Activated CD8-positive, alpha-beta memory T cell treated with anti-CD3 and anti-CD28 coated beads, Interleukin-2, amount 10 ng/mL, durations not matched to agents 7 days and 5 days (primary cell): ENCODE measurements at places on chromosomes 3 and 15. TPM values are rescaled to one million over a fixed set of nuclear protein-coding genes. Genes with fewer than 3 reads are reported as not detected.

DNA sequence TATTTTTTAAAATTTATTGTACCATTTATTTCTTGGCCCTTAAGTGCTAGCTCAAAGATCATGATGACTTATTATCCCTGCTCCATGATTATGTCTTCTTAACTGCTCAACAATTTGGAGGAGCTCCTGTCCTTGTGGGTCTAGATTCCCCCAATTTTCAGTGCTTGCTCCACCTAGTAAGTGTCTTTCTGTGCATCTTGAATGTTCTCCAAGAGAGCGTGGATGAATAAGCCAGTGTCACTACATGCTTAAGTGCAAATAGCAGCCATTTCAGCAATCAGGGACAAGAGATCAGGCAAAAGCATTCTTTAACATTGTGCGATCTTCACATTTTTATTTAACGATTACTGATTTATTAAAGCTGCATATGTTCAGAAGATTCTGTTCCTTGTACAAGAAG is 99.4 kb downstream of the ALCAM start:
- no peak for DNase-seq

Gene CHRNA7
- total RNA-seq: not detected

Gene KCNAB1
- 0.19 TPM for total RNA-seq

GRCh38 chr15:73582851-73583379 is 50.3 kb downstream of the NPTN start:
- DNase-seq: no peak

DNA sequence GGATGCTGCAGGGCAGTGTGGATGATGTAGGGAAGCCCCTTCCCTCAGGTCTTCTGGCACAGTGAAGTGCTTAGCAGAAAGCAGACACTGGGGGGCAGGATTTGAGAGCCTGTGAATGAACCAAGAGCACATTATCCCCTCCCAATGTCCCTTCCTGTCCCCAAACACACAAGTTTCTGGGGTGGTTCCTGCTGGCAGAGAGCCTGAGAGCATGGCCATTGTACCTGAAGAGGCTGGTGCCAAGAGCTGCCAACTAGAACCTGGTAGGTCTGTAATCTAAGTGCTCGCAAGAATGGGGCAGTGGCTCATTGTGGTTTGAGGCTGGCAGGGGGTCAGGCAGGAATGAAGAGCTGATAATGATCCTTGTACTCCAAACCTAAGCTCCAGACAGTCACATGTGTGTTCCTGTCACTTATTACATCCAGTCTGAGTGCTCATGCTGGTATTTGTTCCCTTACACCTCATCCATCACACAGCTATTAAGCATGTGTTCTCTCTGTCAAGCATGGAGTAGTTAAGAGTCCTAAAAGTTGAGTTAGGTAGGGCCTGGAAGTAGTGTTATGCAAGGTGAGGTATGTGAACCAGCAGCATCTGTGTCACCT is 6.7 kb upstream of the CCR1 start:
- peak; percentile 72 for DNase-seq

DNA sequence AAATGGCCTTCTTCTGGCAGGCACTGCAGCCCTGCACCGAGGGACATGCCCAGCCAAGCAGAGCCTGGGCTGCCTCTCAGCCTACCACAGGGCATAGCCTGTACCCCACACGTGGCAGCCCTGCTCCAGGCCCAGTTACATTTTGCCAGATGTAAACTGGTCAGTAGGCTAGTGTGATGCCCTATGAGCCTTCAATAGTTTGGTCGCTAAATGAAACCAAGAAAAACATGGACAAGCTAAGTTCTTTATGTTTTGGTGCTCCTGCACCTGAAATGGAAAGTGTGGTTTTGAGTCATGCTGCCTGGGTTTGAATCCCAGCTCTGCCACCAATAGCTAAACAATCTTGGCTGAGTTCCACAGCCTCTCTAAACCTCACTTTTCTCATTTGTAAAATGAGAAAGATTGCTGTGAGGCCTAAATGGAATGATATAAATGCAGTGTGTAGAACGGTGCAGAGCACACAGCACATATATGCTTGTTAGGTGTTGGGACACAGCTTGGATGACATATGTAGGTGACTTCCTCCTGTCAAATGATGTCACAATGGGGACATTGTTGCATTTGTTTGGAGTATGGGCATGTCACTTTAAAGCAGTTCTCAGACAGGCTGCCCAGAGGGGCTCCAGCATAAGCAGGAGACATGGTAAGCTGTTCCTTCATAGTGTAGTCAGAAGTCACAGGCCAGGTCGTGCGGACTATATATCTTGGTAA is 57.4 kb downstream of the ZBTB38 start:
- no peak for DNase-seq

- no peak for DNase-seq
Observed at GRCh38 chr15:100940767-100941379, 21.7 kb downstream of the LRRK1 start.

DNA sequence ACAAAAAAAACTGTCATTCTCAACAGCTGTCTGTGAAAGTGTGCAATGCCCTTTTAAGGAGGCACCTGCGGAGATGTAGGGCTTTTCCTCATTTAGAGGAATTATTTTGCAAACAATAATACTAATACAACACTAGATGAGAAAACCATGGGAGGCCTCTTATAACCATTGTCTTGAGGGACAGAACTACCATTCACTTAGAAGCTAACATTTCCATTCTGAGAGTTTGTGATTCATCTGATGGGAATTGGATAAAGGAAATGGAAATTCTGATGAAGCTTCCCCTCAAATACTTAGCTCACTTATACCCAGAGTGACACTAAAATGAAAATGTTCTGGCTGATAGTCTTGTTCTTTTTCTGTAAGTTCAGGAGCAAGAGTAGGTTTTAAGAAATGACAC is 147.7 kb downstream of the CADPS start:
- DNase-seq: no peak

GRCh38 chr3:186193534-186194450 is 84.9 kb upstream of the ETV5 start:
- no peak for DNase-seq

Gene CFAP100
- total RNA-seq: not detected

- DNase-seq: no peak
Observed at GRCh38 chr15:76431971-76432370, 95.4 kb downstream of the ISL2 start.

- no peak for DNase-seq
Observed at GRCh38 chr3:39671600-39671999, 137.8 kb upstream of the MYRIP start.

GRCh38 chr3:188179006-188179966 is 25.3 kb downstream of the LPP start:
- DNase-seq: no peak

DNA sequence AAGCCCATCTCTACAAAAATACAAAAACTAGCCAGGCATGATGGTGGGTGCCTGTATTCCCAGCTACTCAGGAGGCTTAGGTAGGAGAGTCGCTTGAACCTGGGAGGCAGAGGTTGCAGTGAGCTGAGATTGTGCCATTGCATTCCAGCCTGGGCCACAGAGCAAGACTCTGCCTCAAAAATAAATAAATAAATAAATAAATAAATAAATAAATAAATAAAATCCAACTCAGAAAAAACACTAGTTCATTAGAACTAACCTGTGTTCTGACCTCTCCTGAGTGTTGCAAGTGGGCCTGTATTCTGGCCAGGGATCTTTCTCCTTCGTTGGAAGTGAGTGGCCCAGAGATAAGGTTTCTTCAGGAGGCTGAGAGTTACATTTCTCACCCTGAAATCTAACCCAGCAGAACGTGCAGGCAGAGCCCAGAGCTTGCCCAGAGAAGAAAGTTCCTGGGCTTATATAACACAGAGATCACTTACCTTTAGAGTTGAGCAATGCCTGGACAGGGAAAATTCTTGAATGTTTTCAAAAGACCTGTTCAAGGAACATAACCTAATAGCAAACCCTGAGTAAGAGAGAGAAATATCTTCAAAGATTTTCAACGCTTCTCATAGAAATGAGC is 583.9 kb downstream of the MCTP2 start:
- no peak for DNase-seq

Gene COMMD4
- total RNA-seq: 76.6 TPM

Gene TCF12
- 89.0 TPM for total RNA-seq

Gene PARP9
- total RNA-seq: 91.8 TPM

GRCh38 chr3:131794766-131795388 is 239.9 kb downstream of the CPNE4 start:
- no peak for DNase-seq

Gene ANKRD63
- total RNA-seq: not detected

DNA sequence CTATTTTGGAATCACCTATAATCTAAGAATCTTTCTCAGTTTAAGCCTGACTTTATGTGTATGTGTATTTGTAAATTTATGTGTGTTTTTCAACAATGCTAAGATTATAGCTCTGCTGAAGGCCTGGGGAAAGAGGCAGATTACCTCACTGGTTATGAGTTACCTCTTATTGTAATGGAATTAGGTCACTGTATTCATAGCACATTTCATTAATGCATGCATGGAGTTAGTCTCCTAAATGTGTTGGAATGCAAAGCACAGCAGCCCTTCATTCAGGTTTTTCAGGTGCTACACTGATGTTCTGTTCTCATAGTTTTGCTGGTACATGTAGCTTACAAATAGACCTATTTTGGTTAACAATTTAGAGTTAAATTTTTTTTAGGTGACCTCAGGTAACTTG is 9.5 kb downstream of the GPR87 start:
- DNase-seq: no peak

DNA sequence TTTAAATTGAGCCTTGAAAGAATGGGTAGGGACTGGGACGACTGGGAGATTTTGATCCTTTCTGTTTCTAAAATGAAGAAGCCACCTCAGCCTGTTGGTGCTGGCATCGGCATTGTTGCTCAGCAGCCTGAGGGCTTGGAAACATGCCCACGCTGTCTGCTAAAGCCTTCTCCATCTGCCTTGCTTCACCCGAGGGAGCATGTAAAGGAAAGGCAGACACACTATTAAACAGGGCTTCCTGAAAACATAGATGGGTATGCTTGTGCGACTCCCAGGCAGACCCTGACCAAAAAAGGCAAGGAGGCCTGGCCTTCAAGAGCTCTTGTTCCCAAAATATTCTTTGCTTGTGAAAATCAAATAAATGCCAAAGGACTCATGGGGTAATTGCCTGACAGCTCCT is 84.2 kb upstream of the SLC4A7 start:
- no peak for DNase-seq

GRCh38 chr3:125470671-125471070 is 49.3 kb downstream of the SNX4 start:
- no peak for DNase-seq

Gene DGKG
- total RNA-seq: 0.66 TPM

Gene TNFAIP8L3
- not detected for total RNA-seq

Gene C2CD4A
- total RNA-seq: 0.07 TPM

Gene ADIPOQ
- total RNA-seq: not detected

Gene C3orf20
- not detected for total RNA-seq

GRCh38 chr3:123155471-123156011 is 46.2 kb upstream of the SEC22A start:
- peak; percentile 33 for DNase-seq

Gene LRRN1
- total RNA-seq: 0.26 TPM

Gene POPDC2
- total RNA-seq: 2.3 TPM

Gene MESD
- 27.8 TPM for total RNA-seq

Gene CCDC71
- 23.7 TPM for total RNA-seq

- DNase-seq: no peak
Observed at GRCh38 chr3:40915346-40915865, 283.9 kb upstream of the CTNNB1 start.

GRCh38 chr3:157103280-157103679 is 56.7 kb downstream of the CCNL1 start:
- DNase-seq: peak; percentile 49

DNA sequence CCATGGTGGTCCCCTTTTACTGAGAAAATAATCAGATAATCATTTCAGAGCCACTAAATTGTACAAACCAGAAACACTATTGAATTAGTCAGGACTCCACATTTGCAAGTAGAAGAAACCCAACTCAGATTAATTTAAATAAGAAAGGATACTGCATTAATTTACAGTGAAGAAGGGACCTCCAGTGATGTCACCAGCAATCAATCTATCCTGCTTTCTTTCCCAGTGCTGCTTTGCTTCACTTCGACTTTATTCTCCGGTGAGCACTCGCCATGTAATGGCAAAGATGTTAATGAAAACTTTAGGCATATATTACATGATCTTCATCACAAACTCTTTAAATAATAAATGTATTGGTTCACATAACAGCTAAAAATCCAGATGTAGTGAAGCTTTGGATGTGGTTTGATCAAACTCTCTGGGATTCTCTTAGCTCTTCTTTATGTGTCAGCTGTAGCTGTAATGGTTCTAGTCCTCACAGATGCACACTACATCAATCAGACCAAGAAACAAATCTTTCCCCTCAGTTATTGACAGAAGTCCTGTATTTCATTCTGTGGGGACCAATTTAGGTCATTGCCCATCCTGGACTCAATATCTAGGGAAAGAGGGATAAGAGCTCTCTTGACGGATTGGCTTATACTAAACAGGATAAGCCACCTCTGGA is 14.2 kb upstream of the ZBTB20 start:
- DNase-seq: no peak

GRCh38 chr3:21433751-21434150 is 317.3 kb downstream of the ZNF385D start:
- no peak for DNase-seq

Gene GP9
- total RNA-seq: not detected

DNA sequence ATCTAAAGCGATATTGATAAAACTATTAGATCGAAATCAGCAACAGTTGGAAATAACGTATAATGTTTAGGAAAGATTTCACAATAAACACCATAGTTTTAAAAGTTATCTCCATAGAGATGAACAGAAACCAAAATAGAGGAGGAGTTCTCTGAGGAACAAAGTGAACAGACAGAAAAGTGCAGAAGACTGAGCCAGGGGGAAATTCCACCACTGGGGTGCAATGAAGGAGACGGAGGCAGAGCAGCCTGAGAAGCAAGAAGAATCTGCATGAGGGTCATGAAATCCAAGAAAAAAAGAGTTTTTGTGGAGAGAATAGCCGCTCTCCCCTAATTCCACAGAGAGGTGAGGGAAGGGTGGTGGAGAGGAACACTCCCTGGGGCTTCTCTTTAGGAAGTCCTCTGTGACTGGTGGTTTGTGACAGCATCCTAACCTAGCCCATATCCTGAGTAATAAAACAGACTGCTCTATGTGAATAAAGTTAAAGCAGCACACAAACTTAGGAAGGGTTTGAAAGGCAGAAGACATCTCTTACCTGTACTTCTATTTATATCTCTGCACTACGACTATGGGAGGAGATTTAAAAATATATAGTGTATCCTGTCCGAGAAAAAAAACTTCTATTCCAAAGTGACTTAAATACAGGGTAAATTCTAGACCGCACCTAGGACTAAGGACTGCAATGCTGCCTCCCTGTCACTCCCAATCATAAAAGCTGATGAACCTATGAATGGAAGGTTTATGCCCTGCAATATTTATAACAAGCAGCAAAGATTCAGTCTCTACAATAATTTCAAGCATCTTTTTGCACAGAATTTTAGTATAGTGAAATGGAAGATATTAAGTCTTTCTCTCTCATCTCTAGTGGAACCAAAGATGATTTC is 22.9 kb downstream of the ATP8B4 start:
- no peak for DNase-seq

DNA sequence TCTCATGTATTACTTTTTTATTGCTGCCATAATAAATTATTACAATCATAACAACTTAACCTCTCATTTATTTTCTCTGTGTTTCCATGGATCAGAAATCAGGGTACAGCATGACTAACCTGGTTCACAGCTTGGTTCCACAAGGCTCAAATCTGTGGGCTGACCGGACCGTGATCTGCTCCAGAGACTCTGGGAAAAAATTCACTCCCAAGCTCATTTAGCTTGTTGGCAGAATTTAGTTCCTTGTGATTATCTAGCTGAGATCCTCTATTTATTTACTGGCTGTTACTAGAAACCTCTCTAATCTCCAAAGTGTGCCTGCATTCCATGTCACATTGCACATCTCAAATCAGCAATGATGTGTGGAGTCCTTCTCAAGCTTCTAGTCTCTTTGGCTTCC is 386.6 kb downstream of the DIPK2A start:
- no peak for DNase-seq
